Stimulated activated CD8-positive, alpha-beta memory T cell treated with anti-CD3 and anti-CD28 coated beads, Interleukin-7, amount 100 ng/mL, for 1 hour (primary cell): ENCODE measurements at places on chromosomes 7 and 10.

- no peak for DNase-seq
Measured at GRCh38 chr10:9743639-9744038, 1274.0 kb upstream of the CELF2 start.

GRCh38 chr7:71633551-71634008 lies 501.6 kb downstream of the GALNT17 start:
- DNase-seq, result no peak

DNA sequence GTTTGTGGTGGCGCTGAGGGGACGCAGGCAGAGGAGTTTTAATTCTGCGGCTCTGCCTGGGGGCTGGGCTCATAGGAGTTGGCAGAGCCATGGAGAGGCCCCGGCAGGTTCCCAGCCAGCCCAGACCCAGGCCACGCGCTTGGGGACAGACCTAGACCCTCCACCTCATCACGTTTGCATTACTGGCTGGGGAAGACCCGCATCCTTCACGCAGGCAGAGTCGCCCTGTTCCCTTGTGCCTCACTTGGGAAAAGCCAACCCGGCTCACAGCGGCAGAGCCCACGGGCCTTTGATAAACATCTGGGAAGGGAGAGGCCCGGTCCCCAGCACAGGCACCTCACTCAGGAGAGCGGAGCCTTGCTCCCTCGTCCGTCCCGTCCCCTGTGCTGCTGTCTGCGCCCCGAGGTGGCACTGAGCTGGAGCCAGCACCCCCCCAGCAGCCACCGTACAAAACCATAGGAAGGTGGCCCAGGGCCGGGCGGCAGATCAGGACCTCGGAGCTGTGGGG lies 112.8 kb downstream of the CYTH3 start:
- DNase-seq, result no peak

- no peak for DNase-seq
Measured at GRCh38 chr7:84372155-84372621, 177.6 kb upstream of the SEMA3A start.

DNA sequence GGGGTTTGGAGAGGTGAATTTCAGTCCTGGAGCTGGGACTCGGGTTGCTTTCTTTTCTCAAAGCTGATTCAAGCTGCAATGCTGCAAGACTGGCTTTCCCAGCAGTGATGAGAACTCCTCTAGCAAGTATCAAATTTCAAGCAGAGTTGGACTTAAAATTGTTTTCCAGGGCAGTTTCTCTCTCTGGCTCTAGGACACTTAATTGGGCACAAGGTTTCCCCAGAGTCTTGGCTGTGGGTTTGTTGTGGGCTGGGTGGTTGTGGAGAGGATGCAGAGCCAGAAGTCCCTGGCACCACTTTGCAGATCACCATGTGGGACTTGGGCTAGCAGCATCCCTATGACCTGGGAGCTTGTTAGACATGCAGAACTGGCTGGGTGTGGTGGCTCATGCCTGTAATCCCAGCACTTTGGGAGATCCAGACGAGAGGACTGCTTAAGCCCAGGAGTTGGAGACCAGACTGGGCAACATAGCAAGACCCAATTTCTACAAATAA lies 16.8 kb downstream of the AKR1B15 start:
- DNase-seq, result no peak
